HS-5 (cell line): ENCODE measurements at places on chromosomes 4 and X.

- peak; percentile 58 for DNase-seq
These were observed 50.3 kb downstream of the MAML3 start for GRCh38 chr4:140103676-140104075.

GRCh38 chr4:118712872-118713271 is 27.7 kb downstream of the METTL14 start:
- DNase-seq = no peak

GRCh38 chr4:20341134-20341738 is 89.5 kb downstream of the SLIT2 start:
- no peak for DNase-seq

DNA sequence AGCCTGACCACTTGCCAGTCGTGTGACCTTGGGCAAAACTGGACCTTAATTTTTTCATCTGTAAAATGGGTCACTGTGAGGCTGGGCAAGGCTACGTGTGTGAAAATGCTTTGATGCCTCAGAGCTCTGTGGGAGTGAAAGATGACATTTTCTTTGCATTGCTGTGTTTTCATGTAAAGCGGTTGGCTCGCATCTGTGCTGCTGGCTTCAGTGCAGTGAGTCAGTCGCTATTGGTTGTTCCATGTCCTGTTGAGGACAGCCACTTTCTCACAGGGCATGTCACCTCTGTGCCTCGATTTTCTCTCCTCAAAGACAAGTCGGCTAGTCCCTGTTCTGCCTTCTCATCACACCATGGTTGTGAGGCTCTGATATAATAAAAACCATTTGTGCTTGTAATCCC is 4.4 kb downstream of the MTMR1 start:
- DNase-seq = no peak

DNA sequence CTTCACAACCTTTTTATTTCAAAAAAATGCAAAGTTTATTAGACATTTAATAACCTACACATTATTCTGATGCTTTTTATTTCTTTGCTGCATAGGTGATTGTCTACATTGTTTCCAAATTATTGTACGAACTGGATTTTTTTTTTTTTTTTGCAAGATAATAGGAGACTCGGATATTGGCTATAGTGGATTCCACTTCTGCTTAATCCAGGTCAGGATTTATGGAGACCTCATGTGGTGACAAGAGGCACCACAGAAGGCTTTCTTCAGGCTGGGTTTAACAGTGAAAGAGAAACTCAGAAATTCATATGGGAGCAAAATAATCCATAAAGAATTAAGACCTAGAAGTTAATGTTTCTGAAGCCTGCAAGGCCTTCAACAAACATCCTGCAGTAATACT is 2.4 kb upstream of the SLIT2 start:
- DNase-seq = no peak

DNA sequence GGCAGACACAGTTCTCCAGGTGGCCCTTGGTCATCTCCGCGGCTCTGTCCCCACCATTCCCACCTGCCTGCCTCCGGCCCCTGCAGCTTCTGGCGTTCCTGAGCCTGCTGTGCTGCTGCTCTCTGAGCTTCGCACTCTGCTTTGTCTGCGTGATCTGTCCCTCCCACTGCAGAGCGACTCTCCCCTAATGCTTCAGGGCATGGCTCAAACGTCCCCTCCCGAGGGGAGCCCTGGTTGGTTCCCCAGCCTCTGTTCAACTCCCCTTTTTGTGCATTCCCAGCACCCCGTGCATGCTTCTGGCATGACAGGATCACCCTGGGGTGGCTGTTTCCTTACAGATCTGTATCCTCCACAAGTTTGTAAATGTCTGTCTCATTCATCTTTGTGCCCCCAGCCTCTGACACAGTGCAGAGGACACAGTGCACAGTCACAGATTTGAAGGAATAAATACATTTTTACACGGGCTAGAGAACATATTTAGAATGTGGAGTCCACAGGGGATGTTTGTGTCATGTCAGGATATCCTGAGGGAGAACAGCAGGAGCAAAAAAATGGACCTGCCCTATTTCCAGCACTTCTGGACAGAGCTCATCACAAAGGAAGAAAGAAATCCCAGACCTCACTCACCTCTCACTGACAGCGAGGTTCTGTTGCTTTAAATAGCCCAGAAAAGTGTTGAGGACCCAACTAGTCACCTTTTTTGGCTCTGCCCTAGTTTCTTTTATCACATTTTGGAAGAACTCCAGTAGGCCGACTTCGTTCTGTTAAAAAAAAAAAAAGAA is 72.6 kb downstream of the GATB start:
- no peak for DNase-seq

DNA sequence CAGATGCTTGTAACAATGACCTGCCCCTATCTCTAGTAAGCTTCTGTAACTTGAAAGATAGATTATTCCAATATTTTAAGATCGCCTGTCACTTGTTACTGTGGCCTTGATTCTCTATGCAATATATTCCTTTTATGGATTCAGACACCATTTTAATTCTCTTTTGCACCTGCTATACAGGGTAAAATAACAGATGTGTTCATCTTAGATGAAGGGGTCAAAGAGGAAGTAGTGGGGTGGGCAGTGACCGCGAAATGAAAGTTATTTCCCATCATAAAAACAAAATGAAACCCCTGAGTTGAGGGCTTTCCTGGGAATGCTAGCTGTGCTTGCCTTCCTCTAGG is 175.9 kb downstream of the TSPAN5 start:
- DNase-seq = no peak

DNA sequence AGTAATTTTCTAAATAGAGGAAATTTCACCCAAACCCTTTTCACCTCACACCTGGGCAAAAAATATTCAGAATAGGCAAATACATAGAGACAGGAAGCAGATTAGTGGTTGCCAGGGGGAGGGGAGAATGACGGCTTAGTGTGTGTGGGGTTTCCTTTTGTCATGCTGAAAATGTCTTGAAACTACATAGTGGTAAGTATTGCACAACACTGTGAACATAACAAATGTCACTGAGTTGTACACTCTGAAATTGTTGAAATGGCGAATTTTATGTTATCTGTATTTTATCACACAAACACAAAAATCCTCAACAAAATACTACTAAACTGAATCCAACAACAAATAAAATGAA is 60.7 kb upstream of the PLAC1 start:
- peak; percentile 2 for DNase-seq
